ENCODE measurements at places on chromosomes 2 and 18.

DNA sequence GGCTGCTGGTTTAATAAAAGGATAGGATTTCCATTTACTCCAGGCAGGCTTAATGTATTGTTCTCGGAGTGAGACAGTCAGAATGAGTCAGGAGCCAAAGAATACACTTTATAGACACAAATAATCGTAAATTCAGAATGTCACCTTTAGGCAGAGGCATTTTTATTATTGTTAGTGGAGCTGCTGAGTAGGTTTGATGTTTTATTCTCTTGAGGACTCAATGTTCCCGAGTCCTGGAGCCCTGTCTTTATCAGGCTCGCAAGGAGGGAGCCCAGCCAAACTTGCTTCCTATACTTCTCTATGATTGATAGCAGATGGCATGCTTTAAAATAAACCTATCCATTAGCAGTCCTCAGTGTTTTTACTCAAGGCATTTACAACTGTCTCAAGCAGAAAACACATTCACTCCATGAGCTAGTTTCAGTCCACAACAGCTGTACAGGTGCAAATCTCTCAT, 492.3 kb upstream of the ZEB2 start:
- peak; percentile 64 for DNase-seq

- no peak for DNase-seq
These were observed 734.0 kb upstream of the CDH7 start for GRCh38 chr18:65016631-65017371.

DNA sequence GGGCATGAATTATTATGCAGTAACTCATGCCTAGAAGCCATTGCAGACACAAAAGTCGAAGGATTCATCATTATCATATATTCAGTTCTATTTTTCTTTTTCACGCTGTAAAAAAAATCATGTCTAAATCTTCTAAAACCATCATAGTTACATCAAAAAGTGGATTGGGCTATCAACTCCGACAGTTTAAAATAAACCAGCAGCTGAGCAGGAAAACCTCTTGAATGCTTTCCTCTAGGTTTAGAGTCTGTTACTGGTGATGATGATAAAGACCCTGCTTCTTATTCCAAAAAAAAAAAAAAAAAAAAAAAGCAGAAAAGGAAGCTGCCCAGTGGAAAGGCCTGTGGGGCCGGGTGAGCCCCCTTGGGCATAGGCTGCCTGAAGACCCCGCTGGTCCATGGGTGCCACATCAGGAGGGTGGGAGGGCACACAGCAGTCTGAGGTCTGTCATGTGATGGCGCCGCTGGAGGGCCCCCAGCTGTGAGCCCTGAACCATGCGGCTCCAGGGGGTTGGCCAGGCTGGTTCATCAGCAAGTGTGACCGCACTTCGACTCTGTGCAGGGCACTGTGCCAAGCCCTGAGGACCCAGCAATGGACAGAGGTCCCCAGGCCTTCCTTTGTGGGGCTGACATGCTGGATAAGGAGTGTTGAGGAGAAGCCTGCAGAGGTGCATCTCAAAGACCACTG, 199.6 kb downstream of the EIPR1 start:
- no peak for DNase-seq

- no peak for DNase-seq
These were observed 26.8 kb upstream of the NEDD4L start for GRCh38 chr18:58017267-58017666.

GRCh38 chr2:137948894-137949293, 15.4 kb upstream of the HNMT start:
- no peak for DNase-seq

DNA sequence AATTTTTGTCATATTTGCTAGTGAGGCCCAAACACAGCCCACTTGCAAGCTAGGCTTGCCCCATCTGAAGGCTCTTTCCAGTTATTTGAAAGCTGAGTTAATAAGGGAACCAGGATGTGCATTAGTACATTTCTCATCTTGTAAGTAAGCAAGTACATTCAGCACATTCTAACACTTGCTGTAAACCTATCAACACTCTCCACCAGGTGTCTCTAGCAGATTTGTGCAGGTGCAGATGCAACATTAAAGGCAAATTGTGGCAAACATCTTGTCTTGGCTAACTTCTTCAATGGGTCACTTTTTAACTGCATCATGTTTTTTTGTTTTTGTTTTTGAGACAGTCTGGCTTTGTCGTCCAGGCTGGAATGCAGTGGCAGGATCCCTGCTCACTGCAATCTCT, 25.3 kb upstream of the MFSD6 start:
- peak; percentile 65 for DNase-seq

DNA sequence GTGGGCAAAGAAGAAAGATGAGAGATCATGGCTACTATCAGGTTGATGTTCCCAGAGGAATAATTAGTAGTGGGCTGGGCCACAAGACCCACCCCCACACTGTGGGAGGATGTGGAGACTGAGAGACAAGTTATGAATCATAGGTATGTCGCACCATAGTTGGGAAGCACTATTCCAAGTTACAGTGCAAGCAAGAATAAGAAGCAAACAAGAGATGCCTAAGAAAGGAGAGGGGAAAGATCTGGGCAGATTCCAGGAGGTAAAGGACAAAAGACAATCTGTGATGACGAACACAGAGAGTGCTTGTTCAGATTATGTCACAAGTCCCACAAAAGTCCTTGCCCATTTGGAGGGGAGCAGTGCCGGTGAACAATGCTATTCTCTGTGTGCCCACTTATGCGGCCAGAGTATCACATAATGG, 56.6 kb downstream of the FAM228A start:
- DNase-seq, result peak; percentile 54

- no peak for DNase-seq
These were observed 48.3 kb upstream of the NRP2 start for GRCh38 chr2:205633994-205634393.

GRCh38 chr18:80228051-80228848, 19.1 kb downstream of the PARD6G start:
- DNase-seq, result no peak

GRCh38 chr18:59272221-59272888, 899 bp downstream of the RAX start:
- DNase-seq, result no peak

DNA sequence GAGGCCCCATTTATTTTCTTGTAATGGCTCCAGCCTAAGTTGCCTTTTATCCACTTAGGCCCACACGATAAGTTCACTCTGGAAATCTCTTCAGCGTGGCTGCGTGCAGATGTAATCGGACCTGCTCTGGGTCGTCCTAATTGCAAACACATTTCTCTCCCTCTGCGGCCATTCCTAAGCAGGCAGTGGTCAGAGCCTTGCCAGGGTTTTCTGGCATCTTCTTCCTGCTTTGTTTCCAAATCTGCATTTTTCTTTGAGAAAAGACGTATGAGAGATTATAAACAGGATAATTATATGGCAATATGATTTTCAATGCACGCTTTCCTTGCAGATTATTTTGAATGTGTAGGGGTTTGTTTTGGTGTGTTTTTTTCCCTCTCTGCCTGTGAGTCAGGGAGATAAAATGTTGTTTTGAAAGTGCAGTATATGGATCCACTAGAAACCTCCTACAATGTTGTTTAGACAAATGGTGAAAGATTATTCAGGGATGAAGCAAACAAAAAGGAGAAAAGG, 239.4 kb upstream of the TANK start:
- DNase-seq, result peak; percentile 85

Measured in cardiac fibroblast (primary cell).